ENCODE measurements at places on chromosomes 16 and 17.

DNA sequence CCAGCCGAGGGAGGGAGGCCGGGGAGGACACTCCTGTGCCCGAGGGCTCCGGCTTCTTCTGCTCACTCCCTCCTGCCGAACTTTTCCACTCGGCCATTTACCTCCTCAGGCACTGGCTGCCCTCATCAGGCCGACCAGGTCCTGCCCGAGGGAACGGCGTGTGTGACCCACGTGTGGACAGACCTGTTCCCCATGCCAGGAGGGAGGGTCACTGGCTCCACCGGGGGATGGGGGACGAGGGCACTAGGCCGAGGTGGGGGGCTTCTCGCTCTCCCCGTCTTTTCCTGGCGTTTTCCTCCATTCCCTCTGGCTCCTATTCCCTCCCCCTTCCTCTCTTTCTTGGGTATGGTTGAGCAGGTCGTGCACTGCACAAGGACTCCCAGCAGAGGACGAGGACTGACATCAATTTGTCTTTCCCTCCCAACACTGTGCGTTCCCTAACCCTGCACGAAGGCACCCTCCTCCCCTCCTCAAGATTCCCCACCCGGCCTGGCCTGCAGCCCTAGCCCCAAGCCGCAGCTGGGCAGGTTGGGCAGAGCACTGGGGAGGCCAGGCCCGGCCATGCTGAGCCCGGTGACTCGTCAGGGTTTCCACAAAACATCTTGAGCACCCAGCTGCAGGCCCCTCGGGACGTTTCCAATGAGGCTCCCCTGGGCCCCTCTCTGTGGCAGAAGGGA is 3.2 kb upstream of the IL17C start:
- H3K27ac ChIP-seq: peak overlapping the region; percentile 13
- H3K4me3 ChIP-seq: peak overlapping the region; percentile 64
- peak; percentile 18 for DNase-seq
- H3K36me3 ChIP-seq: no peaks in the 10 kb centered on the region
- H3K27me3 ChIP-seq: peaks cover 11% of the 10 kb centered on the region

DNA sequence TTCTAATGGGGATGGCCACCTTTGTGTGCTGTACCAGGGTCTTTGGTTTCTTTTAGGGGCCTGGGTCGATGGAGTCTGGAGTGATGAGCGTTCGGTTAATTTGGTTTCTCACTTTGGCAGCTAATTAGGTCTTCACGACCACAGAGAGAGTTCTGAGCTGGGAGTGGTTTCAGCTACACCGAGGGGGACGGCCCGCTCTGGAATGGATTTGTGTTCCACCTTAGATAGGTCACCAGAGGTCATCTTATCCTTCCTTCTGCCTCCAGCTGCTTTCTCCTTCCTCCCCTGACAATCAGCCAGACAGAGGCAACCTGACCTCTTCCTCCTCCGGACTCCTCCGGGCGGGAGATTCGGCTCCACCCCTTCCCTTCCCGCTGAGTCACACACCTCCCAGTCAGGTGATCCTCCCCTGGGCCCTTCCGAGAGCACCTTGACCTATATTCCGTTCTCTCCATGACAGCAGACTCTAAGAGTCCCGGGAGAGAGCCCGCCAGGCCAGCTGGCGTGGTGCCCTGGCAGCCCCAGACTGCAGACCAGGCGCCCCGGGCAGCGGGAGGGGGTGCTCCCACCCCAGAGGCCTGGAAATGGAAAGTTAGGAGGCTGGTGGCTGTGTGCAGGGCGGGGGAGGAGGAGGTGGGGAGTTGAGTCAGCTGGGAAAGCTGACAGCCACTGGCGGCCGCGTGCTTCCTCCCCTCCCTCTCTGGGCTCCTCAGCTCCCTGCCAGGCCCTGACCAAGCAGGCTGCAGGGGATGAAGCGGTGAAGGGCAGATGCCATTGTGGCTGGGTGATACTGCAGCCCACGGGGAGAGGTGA is 44.7 kb downstream of the CHD9 start:
- peaks cover 64% of the 10 kb centered on the region for H3K4me1 ChIP-seq
- H3K27ac ChIP-seq: peak overlapping the region; percentile 91
- H3K27me3 ChIP-seq: no peaks in the 10 kb centered on the region
- peak; percentile 81 for DNase-seq

GRCh38 chr17:13197586-13197985 is 179.8 kb upstream of the ELAC2 start:
- no peak overlapping the region for H3K4me3 ChIP-seq
- peaks cover 22% of the 10 kb centered on the region for H3K27me3 ChIP-seq
- H3K27ac ChIP-seq: no peak overlapping the region
- no peak for DNase-seq
- H3K4me1 ChIP-seq: no peaks in the 10 kb centered on the region

DNA sequence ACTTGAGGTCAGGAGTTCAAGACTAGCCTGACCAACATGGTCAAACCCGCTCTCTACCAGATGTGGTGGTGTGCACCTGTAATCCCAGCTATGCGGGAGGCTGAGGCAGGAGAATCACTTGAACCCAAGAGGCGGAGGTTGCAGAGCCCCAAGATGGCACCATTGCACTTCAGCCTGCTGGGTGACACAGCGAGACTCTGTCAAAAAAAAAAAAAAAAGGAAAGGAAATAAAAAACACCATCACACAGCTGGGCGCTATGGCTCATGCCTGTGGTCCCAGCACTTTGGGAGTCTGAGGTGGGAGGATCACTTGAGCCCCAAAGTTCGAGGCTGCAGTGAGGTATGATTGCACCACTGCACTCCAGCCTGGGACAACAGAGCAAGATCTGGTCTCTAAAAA is 13.3 kb upstream of the SBK1 start:
- H3K27me3 ChIP-seq: peaks cover 34% of the 10 kb centered on the region
- H3K4me1 ChIP-seq: peaks cover 8% of the 10 kb centered on the region
- no peak overlapping the region for H3K27ac ChIP-seq
- H3K36me3 ChIP-seq: no peaks in the 10 kb centered on the region
- no peak overlapping the region for H3K4me3 ChIP-seq

- no peak for DNase-seq
- no peaks in the 10 kb centered on the region for H3K4me1 ChIP-seq
- H3K4me3 ChIP-seq: no peak overlapping the region
Observed at GRCh38 chr17:81126281-81127132, 38.8 kb upstream of the PVALEF start.

GRCh38 chr16:51440131-51440889 is 289.2 kb upstream of the SALL1 start:
- peaks cover 6% of the 10 kb centered on the region for H3K27me3 ChIP-seq
- no peak overlapping the region for H3K27ac ChIP-seq
- no peak for DNase-seq
- peaks cover 12% of the 10 kb centered on the region for H3K4me1 ChIP-seq
- no peak overlapping the region for H3K4me3 ChIP-seq
- H3K36me3 ChIP-seq: no peaks in the 10 kb centered on the region

DNA sequence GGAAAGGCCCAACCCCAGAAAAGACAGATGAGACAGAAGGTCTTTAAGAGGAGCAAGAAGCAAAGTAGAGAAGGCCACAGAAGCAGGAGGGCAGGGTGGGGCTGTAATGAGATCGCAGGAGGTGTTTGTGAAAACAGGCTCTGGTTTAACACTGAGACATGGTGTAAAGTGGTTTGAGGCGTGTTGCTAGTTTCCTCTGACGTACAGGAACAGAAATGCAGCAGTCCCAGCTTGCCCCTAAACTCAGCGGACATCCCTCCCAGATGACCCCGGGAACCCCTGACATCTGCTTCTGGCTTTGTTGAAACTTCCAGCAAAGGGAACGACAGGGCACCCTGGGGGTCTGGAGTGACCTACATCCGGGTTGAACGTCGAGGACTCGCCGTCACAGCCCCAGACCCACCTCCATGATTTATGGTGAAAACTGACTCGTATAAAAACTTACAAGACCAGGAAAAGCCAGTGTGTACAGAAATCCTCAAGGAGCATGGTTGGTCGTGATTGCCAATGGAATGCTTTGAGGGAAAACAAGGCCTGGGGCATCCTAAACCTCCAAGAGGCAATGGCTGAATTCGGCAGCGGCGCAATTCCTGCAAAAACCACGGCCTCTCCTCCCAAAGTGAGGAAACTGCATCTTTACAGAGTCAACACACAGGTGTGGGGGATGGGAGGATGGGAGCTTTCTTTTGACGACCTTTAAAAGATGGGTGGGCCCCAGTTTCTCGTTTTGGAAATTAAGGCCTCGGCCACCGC is 25.8 kb downstream of the LITAF start:
- DNase-seq: peak; percentile 43
- H3K36me3 ChIP-seq: peaks cover 20% of the 10 kb centered on the region
- H3K27ac ChIP-seq: peak overlapping the region; percentile 98
- peak overlapping the region; percentile 80 for H3K4me3 ChIP-seq
- H3K4me1 ChIP-seq: peaks cover 35% of the 10 kb centered on the region
